ENCODE measurements at places on chromosomes 7 and 10.

DNA sequence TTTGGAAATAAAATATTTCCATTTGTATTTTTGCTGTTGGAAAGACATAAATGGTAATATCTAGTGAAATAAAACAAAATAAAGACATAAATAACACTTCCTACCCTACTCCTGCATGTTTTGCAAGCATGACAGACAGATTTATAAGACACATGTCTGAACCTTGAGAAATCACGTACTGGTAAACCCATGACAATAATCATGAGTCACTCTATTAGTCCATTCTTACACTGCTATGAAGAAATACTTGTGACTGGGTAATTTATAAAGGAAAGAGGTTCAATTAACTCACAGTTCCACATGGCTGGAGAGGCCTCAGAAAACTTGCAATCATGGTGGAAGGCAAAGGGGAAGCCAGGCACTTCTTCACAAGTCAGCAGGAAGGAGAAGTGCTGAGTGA, 942.2 kb downstream of the REEP3 start:
- no peak for DNase-seq

DNA sequence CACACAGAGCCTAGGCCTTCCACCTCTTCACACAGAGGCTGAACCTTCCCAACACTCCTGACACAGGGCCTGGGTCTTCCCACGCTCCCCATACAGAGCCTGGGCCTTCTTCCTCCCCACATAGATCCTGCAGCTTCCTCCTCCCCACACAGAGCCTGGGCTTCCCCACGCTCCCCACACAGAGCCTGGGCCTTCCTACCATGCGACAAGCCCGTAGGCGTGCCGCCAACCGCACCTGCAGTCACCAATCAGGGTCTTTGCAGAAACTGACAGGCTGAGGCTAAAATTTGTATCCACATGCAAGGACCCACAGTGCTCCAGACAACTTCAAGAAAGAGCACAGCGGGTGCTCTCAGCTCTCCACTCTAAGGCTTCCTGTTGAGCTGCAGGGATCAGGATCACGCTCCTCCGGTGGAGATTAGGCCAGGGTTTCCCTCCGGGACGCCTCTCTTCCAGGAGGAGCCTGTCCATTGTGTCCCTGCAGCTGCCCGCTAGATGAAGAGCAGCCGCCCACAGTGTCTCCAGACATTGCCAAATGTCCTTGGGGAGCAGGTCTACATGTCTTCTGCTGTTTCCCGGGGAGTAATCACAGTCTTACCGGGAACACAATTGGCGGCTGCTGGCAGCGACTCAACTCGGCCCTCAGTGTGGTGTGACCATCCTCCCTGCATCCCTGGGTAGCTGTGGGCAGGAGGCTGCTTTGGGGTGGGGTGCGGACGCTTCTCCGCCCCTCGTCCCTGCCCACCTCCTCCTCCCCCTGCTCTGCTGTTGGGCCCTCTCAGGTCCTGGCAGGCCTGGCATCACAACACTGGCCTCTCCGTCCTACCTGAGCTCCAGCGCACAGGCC, 9.7 kb downstream of the CFAP46 start:
- DNase-seq = no peak

- no peak for DNase-seq
Observed at GRCh38 chr7:106124186-106124585, 12.1 kb upstream of the SYPL1 start.

GRCh38 chr7:121151774-121152221, 163.3 kb downstream of the CPED1 start:
- no peak for DNase-seq

DNA sequence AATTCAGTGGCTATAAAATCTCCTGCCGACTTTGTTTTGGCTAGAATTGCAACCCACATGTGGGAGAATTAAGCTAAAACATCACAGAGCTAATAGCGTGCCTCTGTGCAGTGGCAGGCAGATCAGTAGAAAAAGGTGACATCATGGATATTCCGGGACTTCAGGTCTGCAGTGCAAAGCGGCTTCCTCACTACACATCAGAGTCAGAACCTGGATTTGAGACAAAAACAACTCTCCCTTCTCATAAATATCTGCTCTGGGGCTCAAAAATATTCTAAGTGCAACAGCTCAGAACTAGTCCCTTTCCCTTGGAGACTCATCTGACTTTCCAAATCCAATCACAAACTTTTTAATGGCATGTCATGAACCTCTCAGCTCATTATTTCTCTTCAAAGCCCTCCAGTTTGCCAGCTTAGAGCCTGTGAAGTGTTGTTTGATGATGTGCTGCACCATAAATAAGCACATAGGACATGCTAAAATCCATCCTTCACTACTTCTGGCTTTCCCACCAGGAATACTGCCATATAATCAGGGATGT, 337.1 kb downstream of the RNLS start:
- DNase-seq = no peak

- no peak for DNase-seq
Observed at GRCh38 chr10:52609626-52610240, 162.9 kb downstream of the MBL2 start.

DNA sequence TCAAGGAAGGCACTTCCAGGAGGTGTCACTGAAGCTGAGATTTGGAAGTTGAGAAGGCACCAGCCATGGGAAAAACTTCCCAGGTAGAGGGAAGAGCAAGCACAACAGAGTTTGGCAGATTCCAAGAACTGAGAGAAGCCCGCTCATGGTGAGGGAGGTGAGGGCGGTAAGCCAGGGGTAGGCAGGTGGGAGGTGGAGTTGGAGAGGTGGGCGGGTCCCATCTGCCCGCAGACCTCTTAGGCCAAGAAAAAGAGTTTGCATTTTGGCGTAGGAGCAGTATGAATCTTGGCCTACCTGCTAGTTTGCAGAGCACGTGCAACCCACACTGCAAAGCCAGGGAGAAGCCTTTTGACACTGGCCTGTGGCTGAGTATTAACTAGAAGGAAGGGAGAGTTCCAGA, 18.8 kb downstream of the FRMPD2 start:
- DNase-seq = no peak

All from glomerular endothelial cell (primary cell).